Pulmonary artery endothelial cell (primary cell): ENCODE measurements at places on chromosomes 6 and 20.

DNA sequence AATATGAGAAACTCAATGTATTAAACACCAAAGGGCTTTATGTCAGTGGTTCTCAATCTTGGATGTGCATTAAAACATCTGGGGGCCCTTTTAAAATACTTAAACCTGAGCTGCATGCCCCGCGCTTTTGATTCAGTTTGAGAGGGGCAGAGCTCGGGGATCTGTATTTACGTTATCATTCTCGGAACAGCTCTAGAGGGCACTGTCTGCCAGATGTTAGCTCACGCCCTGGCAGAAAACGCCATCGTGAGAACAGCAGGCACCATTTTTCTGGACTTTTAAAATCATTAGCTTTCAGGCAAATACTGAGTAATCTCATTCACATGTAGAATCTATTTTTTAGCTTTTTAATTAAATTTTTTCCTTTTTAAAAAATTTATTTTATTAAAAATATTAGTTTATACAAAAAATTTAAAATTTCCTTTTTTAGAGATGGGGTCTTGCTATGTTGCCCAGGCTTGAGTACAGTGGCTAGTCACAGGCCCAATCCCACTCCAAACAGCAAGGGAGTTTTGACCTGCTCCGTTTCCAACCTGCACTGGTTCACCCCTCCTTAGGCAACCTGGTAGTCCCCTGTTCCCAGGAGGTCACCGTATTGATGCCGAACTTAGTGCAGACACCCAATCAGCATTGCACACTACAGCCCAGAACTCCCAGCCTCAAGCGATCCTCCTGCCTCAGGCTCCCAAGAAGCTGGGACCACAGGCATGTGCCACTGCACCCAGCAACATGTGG is 30.0 kb upstream of the ZNF133 start:
- no peak for DNase-seq

DNA sequence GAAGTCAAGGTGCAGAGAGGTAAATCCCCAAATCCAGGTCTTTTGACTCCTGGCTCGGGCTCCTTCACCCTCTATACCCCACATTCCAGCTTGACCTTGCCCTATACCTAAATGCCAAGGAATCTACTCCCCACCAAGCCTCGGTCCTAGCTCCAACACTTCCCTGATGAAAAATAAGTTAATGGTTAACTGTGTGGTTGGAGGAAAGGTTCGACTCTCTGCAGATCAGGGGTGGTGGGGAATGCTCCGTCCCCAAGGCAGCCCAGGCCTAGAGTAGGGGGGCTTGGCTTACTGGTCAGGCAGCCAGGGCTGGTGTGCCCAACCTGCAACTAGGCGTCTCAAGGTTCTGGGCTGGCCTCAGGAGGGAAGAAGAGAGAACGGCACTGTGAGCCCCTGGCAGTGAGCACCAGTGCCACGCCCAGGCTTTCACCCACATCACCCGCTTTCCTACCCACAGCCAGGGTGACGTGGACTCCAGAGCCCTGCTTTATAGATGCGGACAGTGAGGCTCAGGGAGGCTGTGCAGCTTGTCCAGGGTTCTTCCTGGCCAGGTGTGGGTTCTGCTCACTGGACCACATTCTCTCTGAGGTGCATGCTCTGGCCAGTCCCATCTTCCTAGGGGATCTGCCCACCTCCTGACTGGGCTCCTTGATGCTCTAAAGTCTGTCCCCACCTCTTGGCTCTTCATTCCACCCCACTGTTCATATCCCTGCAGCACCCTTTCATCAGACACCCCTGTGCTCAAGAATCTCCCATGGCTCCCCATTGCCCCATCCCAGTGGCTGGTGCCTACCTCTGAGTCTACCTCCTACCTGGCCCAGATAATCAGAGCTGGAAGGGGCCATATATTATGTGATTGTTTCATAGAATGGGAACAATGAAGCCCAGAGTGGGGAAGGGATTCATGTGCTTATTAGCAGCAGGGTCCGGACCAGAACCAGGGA is 8.2 kb downstream of the SPDEF start:
- DNase-seq: no peak

DNA sequence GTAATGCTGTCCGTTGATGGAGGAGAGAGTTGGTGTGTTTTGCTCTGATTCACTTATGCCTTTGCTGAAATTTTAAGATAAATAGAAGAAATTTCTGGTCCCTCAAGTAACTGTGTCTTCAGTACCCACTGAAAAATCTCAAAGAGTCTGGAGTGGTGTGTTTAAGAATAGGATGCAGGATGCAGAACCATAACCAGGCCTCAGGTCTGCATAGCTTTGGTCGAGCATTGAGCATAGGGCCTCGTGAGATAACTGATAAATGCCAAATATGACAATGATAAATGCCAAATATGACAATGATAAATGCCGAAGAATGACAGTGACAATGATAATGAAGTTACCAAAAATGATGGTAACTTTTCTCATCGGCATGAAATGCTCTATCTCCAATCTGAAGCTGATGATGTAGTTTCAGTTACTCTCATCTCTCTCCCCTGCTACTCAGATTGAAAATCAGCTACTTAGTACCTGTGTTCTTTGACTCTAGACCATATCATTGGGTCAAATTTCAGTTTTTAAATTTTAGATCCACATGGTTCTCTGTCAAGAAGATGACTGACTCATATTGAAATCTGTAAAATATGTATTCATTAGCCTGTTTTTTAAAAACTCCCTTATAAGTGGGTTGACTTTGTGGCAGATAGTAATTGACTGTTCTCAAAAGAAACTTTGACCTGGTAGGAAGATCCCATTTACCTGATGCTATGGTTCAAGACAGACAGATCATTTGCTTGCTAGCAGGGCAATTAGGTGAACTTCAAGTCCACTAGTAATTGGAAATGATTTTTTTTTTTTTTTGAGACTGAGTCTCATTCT is 96.6 kb downstream of the SLC16A10 start:
- DNase-seq: no peak

GRCh38 chr6:53673162-53673727 is 7.7 kb upstream of the KLHL31 start:
- peak; percentile 47 for DNase-seq

GRCh38 chr6:35590622-35591066 is 77.9 kb upstream of the TULP1 start:
- no peak for DNase-seq

DNA sequence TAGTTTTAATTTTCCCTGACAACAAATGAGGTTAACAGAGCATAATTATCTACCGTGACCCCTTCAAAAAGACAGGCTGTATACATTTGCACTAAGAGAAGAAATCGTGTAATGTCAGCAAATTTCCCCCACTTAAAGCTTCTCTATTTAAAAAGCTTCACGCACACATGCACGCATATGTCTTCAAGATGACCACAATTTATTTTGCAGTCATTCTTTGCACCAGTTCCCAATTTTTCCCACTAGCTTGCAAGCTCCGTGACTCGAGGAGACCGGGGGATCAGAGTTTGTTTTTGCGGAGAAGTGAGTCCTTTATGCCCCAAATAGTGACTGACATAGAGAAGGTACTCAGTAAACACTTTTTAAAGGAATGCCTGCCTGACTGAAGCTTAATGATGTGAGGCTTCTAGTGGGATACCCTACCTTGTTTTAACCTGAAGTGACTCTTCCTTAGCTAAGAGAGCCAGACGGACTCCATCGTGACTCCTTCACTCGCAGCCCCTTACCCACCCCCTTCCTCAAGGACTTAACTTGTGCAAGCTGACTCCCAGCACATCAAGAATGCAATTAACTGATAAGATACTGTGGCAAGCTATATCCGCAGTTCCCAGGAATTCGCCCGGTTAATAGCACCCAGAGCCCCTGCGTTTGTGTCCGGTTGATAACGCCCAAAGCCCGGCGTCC is 9.3 kb upstream of the NQO2 start:
- DNase-seq: no peak

DNA sequence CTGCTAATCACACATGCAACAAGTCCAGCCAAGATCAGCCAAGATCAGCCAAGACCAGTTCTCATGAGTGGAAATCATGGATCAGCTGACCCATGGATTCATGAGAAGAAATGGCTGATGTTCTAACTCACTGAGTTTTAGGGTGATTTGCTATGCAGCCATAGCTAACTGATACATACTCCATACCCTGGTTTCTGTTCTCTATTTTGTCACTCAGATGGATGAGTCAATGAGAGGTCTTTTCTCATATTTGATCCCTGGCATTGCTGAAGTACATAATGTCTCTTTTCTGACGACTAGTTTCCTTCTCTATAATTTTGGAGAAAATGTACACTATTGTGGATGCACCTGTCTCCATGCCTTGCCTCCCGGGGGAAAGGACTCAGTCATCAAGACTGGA is 118.4 kb upstream of the LY86 start:
- DNase-seq: no peak

DNA sequence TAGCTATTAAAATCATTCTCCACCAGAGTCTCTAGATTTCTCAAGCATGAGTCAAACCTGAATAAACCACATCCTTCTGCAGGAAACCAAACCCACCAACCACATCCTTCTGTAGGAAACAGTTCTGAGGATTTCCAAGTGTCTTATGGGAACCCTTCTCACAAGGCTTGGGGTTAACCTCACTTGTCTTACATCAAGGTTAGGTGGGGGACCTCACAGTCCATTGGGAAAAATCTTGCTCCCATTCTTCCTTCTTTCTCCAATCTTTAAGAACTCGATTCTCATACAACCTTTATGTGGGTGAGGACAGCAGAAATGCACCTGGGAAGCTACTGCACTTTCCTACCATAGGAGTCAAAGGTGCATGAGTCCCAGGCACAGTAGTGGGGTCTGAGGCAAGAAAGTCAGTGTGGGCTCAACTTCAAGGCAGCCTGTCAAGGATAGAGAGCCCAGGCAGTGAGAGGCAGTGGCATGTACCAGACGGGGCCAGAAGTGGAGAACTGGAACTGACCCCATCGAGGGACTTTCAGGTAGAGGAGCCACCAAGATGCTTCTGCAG is 114.5 kb downstream of the SLC22A3 start:
- DNase-seq: peak; percentile 15

GRCh38 chr6:105981002-105981887 is 104.9 kb upstream of the PRDM1 start:
- DNase-seq: no peak

DNA sequence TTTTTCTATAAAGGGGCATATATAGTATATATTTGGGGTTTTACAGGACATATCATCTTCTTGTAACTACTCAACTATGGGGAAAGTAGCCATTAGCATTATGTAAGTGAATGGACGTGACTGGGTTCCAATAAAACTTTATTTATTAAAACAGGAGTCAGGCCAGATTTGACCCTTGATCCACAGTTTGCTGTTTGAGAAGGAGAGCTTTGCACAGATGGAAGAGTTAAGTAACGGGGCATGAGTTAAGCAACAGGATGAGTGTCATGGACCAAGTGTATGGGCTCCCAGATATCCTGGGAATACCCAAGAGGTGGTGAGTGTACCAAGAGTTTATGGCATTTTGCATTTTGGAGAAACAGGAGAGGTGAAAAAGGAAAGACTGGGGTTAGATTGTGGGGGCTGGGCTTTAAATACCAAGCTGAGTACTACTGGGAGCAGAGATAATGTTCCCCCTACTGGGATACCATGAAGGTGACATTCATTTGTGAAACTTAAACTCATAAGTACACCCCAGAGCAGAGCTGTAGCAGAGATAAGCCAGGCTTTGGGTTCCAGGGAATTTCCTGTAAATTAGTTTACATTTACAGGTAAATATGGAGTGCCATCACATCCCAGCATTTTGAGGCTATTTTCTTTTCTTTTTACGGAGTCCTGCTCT is 18.5 kb upstream of the SCUBE3 start:
- DNase-seq: no peak

GRCh38 chr6:34152042-34152524 is 6.2 kb upstream of the GRM4 start:
- no peak for DNase-seq

DNA sequence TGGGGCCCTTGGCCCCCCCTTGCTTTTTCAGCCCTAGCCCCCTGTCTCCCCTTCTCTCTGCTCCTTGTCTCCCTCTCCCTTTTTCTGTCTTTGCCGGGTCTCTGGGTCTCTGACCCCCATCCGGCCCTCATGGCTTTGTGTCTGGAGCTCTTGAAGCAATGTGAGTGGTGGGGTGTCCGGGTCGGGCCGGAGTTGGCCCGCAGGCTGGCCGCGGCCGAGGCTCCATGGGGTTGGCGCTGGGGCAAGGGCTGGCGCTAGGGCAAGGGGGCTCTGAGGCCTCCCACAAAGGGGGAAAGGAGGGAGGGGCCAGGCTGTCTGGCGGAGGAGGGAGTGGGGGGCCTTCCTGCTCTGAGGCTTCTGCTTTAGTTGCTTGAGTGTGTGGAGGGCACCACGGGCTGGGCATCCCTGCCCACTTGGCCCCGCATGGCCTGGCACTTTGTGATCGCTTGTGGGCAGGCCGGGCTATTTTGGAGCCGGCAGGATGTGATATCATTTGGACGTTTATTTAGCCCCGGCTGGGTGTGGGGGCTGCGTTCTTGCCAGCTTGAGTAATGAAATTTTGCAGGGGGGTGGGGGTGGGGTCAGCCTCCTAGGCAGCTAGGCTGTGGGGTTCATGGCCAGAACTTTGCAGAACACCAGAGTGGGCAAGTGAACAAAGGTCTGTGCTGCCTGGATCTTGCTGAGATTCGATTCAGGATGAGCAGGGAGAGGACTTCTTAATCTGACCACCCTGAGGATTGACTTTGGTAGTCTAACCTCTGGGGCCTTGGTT is 78.7 kb upstream of the MYL9 start:
- no peak for DNase-seq

GRCh38 chr20:38109591-38110524 is 55.2 kb downstream of the TGM2 start:
- peak; percentile 59 for DNase-seq

- DNase-seq: no peak
Observed at GRCh38 chr6:32226434-32226833, 2.6 kb upstream of the NOTCH4 start.

GRCh38 chr6:105859457-105859856 is 226.7 kb upstream of the PRDM1 start:
- DNase-seq: no peak
